ENCODE measurements at places on chromosomes 5 and 9.
A peak's percentile ranks its signal among the peaks of the same experiment; 100 is the strongest.

DNA sequence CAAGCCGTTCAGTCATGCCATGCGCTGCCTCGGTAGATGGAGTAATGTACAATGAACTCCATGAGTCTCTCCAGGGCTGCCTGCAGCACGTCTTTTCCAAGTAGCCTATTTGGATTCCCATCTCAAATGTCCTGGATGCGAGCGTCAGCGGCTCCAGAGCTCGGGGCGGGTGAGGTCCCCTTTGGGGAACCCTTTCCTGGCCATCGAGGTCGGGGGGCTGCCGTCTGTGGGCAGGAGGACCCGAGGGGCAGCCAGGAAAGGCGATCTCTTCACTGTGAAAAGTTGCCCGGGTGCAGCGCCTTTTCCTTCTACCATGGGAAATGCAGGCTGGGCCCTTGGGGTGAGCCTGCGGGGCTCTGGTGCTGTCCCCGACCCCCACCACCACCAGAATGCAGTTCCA is 36.9 kb upstream of the FCN2 start:
- no peak for DNase-seq

GRCh38 chr9:734831-735511 is 106.5 kb upstream of the DMRT1 start:
- no peak for DNase-seq

DNA sequence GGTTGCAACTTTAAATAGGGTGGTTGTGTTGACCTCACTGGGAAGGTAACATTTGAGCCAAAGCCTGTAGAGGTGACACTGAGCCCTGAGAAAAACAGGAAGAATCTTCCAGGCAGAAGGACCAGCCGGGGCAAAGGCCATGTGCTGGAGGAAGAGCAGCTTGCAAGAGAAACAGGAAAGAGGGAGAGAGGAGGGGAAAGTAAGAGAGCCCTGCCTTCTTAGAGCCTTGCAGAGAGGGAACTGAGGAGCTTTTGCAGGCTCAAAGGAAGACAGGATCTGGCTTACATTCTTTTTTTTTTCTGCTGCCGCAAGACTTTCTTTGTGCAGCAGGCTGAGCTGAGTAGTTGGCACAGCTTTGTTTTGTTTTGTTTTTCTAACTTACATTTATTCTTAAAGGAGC is 17.4 kb downstream of the C9orf153 start:
- no peak for DNase-seq

GRCh38 chr5:175894793-175895192 is 23.4 kb downstream of the CPLX2 start:
- no peak for DNase-seq

GRCh38 chr9:80649496-80649895 is 1039.9 kb downstream of the TLE1 start:
- no peak for DNase-seq

DNA sequence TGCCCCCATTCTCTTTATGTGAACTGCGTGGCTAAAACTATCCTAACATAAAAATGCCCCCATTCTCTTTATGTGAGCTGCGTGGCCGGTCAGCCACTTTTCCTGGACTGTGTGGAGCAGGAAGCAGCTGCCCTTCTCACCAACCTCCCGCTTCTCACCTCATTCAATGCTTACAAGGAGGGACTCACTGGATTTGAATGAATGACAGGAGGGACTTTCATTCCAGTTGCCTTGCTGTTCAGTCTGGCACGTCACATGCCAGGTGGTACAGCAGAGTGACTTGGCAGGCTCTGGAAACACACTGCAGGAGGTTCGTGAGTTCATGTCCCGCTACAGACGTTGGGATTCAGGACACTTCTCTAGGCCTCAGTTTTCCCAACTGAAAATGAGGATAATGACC is 60.2 kb upstream of the NFIL3 start:
- DNase-seq, result no peak

DNA sequence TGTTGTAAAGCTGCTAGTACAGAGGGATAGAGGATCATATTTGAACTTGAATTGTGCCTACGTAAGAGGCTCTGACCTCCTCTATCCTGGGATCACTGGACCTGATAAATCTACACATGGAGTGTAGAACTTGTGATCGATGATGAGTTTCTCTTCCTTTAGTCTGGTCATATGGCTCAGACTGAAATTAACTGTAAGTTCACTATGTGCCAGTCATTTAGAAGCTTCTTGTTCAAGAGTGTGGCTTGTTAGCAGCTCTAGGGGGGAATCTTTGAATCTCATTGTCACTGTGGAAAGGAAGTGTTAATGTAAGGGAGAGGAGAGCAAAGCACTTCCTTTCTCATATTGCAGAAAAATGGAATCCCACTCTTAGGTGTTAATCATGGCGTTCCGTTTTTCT is 12.1 kb downstream of the ZBTB34 start:
- DNase-seq, result no peak

DNA sequence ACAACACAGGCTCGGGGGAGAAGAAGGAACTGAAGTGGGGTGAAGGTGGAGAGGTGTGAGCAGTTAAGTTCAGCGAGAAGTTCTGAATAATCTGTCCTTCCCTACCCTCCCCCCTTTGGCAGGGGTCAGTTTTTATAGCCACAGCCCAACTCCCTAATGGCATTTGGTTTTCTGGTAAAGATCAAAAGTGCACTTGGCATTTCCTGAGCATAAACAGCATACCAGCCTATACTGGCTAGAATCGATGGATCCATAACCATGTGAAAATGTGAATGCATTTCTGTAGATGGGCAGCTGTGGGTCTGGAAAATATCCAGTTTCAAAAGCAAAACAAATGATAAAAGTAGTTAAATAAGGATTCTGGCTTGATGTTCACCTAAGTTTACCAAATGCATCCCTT is 410.9 kb downstream of the PLK2 start:
- no peak for DNase-seq

GRCh38 chr5:169567079-169567478 is 16.5 kb upstream of the SPDL1 start:
- no peak for DNase-seq

DNA sequence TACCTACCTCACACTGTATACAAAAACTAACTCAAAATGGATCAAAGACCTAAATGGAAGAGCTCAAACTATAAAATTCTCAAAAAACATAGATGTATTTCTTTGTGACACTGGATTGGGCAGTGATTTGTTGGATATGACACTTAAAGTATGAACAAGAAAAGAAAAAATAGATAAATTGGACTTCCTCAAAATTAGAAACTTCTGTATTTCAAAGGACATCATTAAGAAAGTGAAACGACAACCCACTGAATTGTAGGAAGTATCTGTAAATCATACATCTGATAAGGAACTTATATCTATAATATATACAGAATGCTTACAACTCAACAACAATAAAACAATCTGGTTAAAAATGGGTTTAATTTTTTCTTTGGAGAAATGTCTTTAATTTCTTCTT is 96.7 kb downstream of the NRG2 start:
- no peak for DNase-seq

GRCh38 chr9:93302586-93303257 is 118.8 kb downstream of the WNK2 start:
- DNase-seq, result peak; percentile 73

GRCh38 chr9:89722712-89723111 is 117.9 kb downstream of the GADD45G start:
- DNase-seq, result no peak

DNA sequence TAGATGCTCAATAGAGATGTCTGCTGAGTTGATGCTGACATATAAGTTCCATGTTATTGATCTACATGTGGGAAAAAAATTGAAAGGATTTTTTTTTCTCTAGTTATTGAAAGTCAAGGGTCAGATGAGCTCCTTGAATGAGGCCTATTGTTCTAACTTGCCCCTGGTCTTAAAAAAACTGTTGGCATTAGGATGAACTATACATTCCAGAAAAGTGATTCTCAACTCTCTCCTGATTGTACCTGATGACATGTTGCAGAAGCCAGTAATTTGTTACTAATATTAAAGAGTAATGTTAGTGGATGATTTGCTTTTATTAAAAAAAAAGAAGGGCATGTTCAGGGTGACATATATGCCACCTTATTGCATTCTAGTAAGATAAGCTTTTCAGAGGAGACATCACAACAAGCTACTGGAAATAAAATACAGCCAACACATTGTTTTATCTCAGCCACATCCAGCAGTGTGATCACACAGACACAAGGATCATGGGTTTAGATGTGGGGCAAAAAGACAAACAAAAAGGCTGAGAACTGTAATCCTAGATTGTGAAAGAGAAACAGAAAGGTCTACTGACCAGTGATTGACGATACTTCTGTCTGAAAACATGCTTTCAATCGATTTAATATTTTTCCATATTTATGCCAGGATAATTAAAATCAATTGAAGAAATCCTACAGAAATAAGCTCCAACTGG is 1314.1 kb upstream of the C9orf72 start:
- no peak for DNase-seq

GRCh38 chr9:89879276-89879675 is 274.5 kb downstream of the GADD45G start:
- DNase-seq, result no peak

GRCh38 chr9:12416716-12417115 is 276.5 kb upstream of the TYRP1 start:
- DNase-seq, result no peak

- DNase-seq, result no peak
These were observed 94.2 kb upstream of the ZNF618 start for GRCh38 chr9:113781896-113782295.

- no peak for DNase-seq
These were observed 8.1 kb upstream of the PFDN1 start for GRCh38 chr5:140311011-140311467.

- DNase-seq, result no peak
These were observed 503.6 kb downstream of the ELAVL2 start for GRCh38 chr9:23322392-23322791.

DNA sequence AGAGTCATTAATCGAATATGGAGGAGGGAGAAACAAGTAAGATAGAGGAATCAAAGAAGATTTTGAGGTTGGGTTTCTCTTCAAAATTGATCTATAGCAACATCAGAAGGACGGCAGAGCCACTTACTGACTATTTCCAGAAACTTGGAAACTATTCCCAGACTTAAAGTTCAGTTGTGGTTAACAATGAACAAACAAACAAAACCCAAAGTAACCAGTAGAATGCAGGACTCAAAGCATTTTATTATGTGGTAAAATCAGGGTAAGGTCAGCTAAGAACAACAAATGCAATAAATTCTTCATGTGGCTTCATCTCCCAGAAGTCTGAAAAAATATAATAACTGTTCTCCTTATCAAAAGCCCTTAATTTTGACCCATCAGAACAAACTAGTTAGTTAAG is 54.9 kb upstream of the OSMR start:
- DNase-seq, result no peak

DNA sequence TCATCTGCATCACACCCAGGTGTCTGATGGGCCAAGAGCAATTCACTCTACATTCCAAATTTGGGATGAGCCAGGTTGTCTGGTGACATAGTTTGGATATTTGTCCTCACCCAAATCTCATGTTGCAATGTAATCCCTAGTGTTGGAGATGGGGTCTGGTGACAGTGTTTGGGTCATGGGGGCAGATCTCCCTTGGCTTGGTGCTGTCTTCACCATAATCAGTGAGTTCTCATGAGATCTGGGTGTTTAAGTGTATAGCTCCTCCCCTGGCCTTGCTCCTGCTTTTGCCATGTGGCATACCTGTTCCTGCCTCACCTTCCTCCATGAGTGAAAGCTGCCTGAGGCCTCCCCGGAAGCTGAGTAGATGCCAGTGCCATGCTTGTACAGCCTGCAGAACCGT is 7.4 kb upstream of the SIL1 start:
- DNase-seq, result no peak

- no peak for DNase-seq
These were observed 25.1 kb downstream of the PRLR start for GRCh38 chr5:35205186-35205585.

DNA sequence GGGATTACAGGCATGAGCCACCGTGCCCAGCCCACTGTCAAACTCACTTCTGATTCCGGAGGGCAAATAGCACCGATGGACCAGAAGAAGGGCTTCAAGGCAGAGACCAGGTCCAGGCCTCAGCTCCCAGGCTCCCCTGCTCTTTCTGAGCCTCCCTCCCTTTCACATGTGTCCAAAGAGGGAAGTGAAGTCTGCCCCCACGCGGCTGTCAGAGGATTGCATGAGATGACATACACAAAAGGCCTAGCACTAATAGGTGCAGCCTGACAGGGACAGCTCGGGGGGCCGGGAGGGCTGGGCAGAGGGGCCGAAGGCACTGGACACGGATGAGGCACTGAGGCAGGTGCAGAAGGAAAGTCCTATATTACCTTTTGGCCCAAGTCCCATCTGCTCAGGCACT is 16.1 kb downstream of the FBP1 start:
- DNase-seq, result peak; percentile 86

GRCh38 chr9:90546200-90546599 is 96.4 kb downstream of the DIRAS2 start:
- DNase-seq, result peak; percentile 14
